HCEC 1CT (cell line): ENCODE measurements at places on chromosomes 16 and 17.

GRCh38 chr17:78986649-78987328, 7.1 kb upstream of the LGALS3BP start:
- DNase-seq, result peak; percentile 69

DNA sequence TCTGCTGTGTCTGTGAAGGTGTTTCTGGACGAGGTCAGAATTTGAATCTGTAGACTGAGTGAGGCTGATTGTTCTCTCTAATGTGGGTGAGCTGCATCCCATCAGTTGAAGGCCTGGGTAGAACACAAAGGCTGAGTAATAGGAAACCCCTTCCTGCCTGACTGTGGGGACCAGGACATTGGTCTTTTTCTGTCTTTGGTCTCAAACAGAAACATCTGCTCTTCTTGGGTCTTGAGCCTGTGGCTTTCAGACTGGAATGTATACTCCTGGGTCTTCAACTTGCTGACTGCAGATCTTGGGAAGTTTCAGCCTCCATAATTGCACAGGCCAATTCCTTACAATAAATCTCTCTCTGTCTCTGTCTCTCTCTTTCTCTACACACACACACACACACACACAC, 19.6 kb upstream of the LRRC75A start:
- no peak for DNase-seq

DNA sequence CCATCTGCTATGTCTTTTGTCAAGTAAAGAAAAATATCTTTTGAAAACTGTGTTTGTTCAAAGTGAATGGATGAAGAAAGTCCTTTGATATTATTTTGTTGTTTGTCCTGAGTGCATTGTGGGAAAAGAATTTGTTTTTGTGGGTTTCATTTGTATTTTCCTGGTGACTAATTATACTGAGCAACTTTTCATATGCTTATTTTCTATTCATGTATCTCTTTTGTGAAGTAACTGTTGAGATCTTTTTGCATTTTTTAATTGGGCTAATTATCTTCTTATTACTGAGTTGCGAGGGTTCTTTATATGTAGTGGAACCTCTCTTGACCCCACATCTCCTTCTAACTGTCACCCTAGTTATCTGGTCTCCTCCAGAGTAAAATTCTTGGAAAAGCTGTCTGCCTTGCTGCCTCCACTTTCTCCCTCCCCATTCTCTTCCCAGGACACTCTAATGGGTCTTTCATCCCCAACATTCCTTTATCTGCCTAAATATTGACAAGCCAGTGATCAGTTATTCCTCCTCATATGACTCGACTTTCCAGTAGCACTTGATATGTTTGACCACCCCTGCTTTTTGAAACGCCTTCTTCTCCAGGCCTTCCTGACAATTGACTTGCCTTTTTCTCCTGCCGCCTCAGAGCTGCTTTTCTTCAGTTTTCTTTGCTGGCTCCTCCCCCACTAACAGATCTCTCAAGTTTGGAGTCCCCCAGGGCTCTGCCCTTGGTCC, 117.6 kb upstream of the HAS3 start:
- no peak for DNase-seq

DNA sequence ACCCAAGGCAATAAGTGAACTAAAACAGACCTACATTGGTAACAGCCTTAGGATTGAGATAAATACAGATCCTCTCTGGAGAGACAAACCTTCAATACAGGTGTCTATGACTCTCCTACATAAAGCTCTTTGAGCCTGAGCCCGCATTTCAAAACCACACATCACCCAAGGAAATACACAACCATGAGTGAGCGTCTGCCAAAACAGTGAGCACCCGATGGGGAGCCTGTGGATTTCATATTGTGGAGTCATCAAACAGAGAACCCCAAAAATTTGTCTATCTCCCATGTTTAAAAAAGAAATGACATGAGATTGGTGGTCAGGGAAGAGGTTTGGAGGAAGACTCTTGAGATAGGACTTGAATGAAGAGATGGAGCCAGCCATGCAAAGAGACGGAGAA, 102.2 kb upstream of the LHX1 start:
- DNase-seq, result no peak

- DNase-seq, result no peak
Measured at GRCh38 chr16:67186550-67186950, 2.8 kb upstream of the MATCAP1 start.

- no peak for DNase-seq
Measured at GRCh38 chr16:20622498-20622870, 46.3 kb upstream of the ACSM2B start.

DNA sequence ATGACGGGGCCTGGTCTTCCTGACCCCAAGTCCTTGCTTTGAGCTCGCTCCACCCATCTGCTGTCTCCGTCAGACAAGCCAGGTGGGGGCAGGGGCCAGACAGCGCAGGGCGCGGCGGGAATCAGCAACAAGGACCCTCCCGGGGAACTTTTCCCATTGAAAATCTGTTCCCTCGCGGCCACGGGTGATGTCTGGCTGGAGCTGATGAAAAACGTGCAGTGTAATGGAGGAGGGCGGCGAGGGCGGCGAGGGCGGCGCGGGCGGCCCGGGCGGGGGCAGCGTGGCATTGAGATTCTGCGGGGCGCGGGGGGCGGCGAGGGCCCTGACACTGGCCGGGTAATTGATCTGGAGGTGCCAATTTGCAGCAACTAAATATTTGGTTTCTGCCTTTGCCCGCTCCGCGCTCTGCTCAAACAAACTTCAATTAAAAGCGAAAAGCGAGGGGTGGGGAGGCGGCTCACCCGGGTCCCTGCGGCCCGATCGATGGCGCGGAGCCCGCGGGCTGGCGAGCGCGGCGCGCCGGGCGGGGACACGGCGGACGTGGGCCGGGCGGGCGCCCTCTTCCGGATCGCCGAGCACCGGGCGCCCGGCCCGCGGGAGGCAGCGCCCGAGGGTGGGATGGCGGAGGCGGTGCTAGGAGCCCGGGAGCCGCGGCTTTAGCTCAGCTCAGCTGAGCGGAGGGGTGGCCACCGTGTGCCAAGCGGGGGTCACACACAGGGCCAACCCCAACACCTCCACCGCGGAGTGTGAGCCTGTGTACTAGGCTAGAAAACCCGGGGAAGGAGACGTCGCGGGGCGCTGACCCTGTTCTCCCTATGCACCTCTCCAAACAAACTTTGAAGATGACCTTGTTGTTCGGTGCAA, 32.4 kb downstream of the DCAKD start:
- peak; percentile 51 for DNase-seq

DNA sequence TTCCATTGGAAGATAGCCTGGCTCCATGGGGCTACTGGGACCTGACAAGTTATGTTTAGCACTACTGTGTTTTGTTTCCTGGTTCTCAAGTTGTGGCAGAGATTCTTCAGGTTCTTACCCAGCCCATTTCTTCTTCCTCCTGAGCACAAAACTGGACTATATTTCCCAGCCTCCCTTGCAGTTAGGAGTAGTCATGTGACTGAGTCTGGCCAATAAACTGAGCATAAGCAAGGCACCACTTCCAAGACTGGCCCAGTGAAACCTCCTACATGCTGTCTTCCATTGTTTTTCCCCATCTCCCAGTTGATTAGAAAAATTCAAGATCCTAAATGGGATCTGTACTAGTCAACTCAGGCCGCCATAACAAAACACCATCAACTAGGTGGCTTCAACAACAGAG, 28.2 kb upstream of the RBBP6 start:
- no peak for DNase-seq

GRCh38 chr16:77556201-77556873, 121.5 kb upstream of the ADAMTS18 start:
- DNase-seq, result no peak

DNA sequence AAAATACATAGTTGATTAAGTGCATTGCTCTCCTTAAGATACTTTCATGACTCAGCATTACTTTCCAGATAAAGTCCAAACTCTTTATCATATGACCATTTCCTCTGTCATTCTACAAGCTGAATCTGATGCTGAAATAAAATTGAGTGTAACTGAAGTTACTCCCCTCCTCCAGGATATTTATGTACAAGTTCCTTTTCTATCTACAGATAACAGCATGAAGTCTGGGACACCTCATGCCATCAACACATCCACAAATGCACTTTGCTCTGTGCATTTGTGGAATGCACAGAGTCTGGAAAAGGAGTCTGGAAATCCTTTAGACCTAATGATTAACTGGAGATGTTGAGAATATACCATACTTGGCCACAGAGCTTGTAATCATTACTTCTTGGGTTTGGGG, 60.5 kb downstream of the ACSM2B start:
- DNase-seq, result no peak

- no peak for DNase-seq
Measured at GRCh38 chr16:17396762-17397498, 73.8 kb downstream of the XYLT1 start.

GRCh38 chr17:56034197-56034635, 119.1 kb upstream of the ANKFN1 start:
- no peak for DNase-seq
